NCI-H1930 (cell line): ENCODE measurements at places on chromosomes 1 and 21.

DNA sequence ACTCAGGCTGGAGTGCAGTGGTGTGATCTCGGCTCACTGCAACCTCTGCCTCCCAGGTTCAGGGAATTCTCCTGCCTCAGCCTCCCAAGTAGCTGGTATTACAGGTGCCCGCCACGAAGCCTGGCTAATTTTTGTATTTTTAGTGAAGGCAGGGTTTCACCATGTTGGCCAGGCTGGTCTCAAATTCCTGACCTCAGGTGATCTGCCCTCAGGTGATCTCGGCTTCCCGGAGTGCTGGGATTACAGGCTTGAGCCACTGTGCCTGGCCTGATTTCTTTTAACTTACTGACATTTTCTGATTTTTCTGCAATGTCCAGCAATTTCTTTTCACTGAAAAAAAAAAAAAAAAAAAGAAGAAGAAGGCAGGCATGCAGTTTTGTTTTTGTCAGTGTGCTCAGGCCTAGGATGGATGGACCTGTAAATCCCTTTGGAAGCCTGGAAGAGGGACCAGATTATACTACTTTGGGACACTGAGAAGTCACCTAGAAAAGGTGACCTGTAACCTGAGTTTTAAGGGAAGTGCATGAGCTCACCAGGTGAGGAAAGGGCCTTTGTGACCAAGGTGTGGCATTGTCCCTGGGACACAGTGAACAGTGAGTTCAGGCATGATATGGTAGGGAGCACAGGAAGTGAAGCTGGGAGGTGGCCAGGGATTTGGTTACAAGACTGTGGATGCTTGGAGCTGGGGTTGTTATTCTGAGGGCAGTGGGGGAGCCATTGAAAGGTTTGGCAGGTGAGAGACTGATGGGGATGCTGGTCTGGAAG lies 2.7 kb upstream of the TMEM61 start:
- no peak for DNase-seq

GRCh38 chr1:94257444-94257843 lies 20.1 kb upstream of the ARHGAP29 start:
- DNase-seq = no peak

GRCh38 chr1:43671193-43671592 lies 21.2 kb downstream of the KDM4A start:
- no peak for DNase-seq

DNA sequence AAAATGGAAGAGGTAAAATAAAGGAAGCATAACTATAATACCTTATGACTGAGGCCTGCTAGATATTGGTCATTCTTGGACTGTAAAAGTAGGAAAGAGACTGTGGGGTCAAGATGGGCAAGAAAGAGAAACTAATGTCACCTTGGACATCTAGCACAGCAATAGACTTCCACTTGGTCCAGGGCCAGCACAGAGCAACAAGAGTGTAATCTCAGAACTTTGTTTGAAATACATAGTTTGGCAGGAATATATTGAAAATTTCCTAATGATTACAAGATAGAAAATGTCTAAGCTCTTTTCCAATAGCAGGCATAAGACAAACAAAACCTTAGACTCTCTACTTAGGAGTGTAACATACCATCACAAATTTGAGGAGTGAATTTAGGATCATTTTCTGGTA lies 4.6 kb downstream of the LRRC8C start:
- DNase-seq = no peak

- DNase-seq = no peak
Observed at GRCh38 chr1:49416758-49417157, 607.0 kb downstream of the AGBL4 start.

GRCh38 chr1:103582464-103582863 lies 11.1 kb downstream of the AMY2B start:
- DNase-seq = no peak

GRCh38 chr1:168300626-168301025 lies 19.9 kb downstream of the TBX19 start:
- no peak for DNase-seq

DNA sequence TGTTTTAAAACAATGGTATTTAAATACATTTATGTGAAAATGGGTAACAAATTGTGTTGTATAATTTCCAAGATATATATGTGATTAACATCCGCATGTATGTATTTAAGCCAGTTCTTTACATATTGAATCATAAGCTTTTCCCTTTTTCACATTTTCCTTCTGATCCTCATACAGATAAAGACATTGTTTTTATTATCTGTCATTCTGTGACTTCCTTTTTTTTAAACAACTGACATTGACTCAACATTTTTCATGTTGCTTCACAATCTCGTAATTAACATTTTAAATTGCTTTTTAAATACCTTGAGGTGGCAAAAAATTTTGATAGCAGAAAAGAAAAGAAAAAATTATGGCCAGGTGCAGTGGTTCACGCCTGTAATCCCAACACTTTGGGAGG lies 1.4 kb downstream of the STXBP3 start:
- DNase-seq = no peak
